Right lobe of liver (tissue), 6 donors: ENCODE measurements at places on chromosomes 12 and 14. TPM values are rescaled to one million over a fixed set of nuclear protein-coding genes. Genes with fewer than 3 reads are reported as not detected.

DNA sequence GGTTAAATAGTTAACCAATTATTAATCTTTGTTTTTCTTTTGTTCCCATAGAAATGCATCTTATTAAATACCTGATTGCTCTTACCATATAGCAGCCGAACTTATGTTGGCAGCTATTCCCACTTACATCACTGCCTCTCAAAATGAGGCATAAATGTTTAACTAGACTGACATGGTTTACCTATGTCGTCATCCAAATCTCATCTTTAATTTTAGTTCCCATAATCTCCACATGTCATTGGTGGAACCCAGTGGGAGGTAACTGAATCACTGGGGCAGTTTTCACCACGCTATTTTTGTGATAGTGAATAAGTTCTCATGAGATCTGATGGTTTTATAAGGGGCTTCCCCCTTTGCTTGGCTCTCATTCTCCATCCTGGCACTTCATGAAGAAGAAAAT, 499.2 kb upstream of the ATP2B1 start:
- no peaks in the 10 kb centered on the region for H3K36me3 ChIP-seq
- no peak overlapping the region for H3K27ac ChIP-seq
- H3K4me1 ChIP-seq = no peaks in the 10 kb centered on the region
- no peak for DNase-seq
- H3K4me3 ChIP-seq = no peak overlapping the region

- DNase-seq = no peak
- no peaks in the 10 kb centered on the region for H3K4me1 ChIP-seq
- no peak overlapping the region for H3K4me3 ChIP-seq
- H3K27me3 ChIP-seq = no peaks in the 10 kb centered on the region
These were observed 567.7 kb downstream of the LRFN5 start for GRCh38 chr14:42174357-42174756.

COX8C gene
- total RNA-seq = not detected

PTGDR gene
- total RNA-seq = 0.32 TPM

DNA sequence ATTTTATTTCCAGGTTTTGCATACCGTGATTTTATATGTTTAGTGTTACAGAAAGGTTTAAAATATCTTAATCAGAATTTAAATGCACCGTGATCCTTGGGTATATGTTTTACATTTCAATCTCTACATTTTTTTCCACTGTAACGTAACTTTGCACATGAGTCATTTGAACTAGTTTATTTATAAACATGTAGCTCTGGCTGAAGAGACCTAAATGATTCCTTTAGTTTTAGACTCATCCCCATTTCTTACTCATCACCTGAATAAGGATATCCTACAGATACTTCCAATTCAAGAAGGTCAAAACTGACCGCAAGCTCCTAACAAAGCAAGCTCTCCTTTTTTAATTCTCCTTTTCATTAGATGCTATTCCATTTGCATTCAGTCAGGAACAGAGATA, 42.7 kb upstream of the SLC6A15 start:
- no peaks in the 10 kb centered on the region for H3K36me3 ChIP-seq
- H3K27ac ChIP-seq = no peak overlapping the region
- DNase-seq = no peak
- H3K4me3 ChIP-seq = no peak overlapping the region
- no peaks in the 10 kb centered on the region for H3K4me1 ChIP-seq
- no peaks in the 10 kb centered on the region for H3K27me3 ChIP-seq

CD27 gene
- 0.60 TPM for total RNA-seq

- H3K36me3 ChIP-seq = no peaks in the 10 kb centered on the region
- no peaks in the 10 kb centered on the region for H3K27me3 ChIP-seq
- H3K27ac ChIP-seq = no peak overlapping the region
- no peaks in the 10 kb centered on the region for H3K4me1 ChIP-seq
- peak overlapping the region; percentile 12 for H3K4me3 ChIP-seq
These were observed 5.5 kb downstream of the AQP5 start for GRCh38 chr12:49967042-49967776.

DNA sequence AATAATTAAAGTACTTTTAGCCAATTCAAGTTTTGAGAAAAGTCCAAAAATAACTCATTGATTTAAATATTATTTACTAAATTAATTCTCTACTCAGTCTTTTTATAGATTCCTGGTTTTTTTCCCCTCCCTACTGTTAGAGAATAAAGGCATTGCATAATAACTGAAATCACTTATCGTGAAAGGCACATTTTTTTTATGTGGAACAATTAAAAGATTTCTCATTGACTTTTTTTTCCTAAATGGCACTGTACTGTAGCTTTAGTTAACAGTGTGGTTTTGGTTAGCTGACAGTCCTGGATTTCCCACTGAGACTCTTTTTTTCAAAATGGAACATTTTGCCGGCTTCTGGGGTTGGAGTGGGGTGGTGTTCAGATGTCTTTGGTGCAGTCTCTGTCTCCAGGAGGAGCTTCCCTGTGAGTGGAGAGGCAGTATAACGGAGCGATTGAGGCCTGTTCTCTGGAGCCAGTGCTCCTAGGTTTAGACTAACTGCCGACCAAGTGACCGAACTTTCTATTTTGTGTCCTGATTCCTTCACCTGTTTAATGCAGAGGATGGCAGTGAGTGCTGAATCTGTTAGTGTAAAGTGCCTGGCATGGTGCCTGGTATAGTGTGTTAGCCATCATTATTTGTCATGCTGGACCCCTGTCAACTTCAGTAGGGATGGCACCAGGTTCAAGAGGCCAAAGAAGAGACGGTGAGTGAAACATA, 117.7 kb downstream of the ADCK1 start:
- no peak overlapping the region for H3K27ac ChIP-seq
- no peaks in the 10 kb centered on the region for H3K36me3 ChIP-seq
- H3K4me3 ChIP-seq = no peak overlapping the region
- H3K4me1 ChIP-seq = no peaks in the 10 kb centered on the region
- no peak for DNase-seq

DNA sequence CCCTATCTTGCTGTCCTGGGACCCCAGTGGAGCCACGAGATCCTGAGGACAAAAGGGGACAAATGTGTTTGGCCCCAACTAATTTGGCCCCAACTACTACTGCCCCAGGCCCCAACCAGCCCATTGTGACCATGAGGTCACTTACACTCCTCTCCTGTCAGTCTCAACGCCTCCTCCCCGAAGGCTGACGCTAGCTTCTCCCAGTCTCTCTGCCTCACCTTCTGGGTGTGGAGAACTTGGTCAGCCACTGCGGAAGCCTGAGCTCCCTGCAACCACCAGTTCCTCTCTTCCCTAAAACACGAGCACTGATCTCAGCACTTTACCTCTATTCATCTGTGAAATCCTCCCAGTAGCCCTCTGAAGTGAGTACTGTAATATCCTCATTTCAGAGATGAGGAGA, 13.3 kb downstream of the FAM181A start:
- no peak for DNase-seq
- H3K27ac ChIP-seq = no peak overlapping the region
- H3K4me1 ChIP-seq = no peaks in the 10 kb centered on the region
- no peaks in the 10 kb centered on the region for H3K27me3 ChIP-seq
- no peak overlapping the region for H3K4me3 ChIP-seq

DNA sequence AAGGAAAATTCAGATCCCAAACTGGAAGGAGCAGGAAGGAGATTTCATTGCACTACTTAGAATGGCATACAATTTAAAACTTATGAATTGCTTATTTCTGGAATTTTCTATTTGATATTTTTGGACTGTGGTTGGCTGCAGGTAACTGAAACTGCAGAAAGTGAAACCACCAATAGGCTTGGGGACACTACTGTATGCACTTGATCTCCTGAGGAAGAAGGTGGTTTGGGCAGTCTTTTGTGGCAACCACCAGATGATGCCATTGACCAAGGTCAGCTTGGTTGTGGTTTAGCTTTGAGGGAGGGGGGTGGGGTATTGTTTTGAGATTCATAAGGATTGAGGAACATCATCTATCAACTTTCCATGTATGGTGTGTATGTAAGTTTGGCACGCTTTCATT, 209.5 kb upstream of the STXBP6 start:
- no peak for DNase-seq
- no peaks in the 10 kb centered on the region for H3K4me1 ChIP-seq
- H3K36me3 ChIP-seq = no peaks in the 10 kb centered on the region
- no peak overlapping the region for H3K27ac ChIP-seq
- no peaks in the 10 kb centered on the region for H3K27me3 ChIP-seq

- H3K27me3 ChIP-seq = no peaks in the 10 kb centered on the region
- H3K27ac ChIP-seq = no peak overlapping the region
- H3K4me3 ChIP-seq = no peak overlapping the region
- H3K36me3 ChIP-seq = no peaks in the 10 kb centered on the region
These were observed 172.1 kb downstream of the TSPAN9 start for GRCh38 chr12:3249081-3249800.

DNA sequence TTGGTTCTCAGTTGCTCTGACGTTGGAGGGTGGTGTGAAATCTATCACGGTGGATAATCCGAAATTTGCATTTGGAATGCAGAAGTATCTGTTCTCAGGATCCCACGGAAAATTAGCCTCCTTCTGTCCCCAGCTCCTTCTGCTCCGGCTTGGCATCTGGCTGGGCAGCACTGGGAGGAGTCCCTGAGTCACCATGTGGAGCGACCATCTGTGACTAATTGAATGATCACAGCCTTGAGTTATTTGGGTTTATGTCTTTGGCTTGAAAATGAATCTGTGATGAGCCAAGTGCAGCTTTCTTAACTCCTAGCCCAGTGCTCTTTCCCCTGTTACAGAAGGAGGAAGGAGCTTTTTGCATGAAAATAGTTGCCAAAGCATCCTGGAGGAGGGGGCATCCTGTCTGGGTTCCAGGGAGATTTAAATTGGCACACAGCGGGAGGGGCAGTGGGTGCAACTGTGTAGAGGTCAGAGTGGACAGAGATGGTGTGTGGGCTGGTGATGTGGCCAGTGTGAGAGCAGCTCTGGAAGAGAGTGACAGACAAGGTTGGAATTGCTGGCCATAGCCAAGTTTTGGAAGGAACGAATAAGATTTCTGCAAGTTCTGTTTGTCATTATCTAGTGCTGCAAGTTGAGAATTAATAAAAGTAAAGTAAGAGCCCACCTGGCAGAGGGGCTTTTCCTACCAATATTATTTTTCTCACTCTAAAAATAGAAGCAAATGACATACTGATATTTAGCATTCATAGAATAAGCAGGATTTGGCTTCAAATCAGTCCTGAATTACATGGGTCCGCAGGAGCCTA, 74.4 kb downstream of the SLC24A4 start:
- H3K36me3 ChIP-seq = no peaks in the 10 kb centered on the region
- no peaks in the 10 kb centered on the region for H3K27me3 ChIP-seq
- no peak for DNase-seq
- no peak overlapping the region for H3K4me3 ChIP-seq

GRCh38 chr12:91654087-91654486, 471.5 kb upstream of the DCN start:
- H3K4me1 ChIP-seq = no peaks in the 10 kb centered on the region
- no peaks in the 10 kb centered on the region for H3K36me3 ChIP-seq
- H3K27me3 ChIP-seq = no peaks in the 10 kb centered on the region

DNA sequence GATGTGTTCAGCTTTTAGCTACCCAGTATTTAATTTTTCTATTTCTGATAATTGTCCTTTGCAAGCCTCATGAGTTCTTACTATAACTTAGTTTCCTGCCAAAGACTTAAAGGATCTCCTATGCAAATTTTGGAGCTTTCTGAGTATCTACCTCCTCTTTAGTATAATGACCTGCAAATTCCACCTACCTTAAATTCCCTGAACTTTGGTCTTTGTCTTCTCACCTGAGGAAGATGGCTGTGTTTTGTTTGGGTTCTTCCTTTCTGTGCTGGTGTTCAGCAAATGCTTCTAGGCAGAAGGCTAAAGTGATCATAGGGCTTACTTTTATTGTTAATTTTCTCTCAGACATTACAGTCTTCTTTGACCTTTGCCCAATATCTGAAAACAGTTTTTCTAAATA, 142.8 kb downstream of the FUT8 start:
- no peak overlapping the region for H3K27ac ChIP-seq
- DNase-seq = no peak
- no peaks in the 10 kb centered on the region for H3K36me3 ChIP-seq
- H3K4me3 ChIP-seq = no peak overlapping the region
- no peaks in the 10 kb centered on the region for H3K27me3 ChIP-seq
- no peaks in the 10 kb centered on the region for H3K4me1 ChIP-seq

DNA sequence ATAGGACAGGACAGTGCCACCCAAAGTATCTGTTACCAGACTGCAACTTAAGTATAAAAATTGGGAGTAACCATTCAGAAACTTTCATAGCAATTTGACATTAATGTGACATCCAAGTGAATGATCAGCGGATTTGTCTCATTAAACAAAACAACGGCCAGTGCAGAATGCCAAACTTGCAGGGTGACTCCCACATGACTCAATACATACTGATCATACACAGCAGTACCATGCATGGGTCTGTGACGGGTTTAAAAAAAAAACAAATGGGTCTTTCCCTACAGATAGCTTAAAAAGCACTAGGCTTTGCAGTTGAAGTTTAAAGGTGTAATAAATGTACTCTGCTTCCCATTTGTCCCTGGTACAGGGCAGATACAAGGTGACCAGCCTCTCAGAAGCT, 116.6 kb downstream of the SLC35F4 start:
- H3K27ac ChIP-seq = no peak overlapping the region
- H3K36me3 ChIP-seq = no peaks in the 10 kb centered on the region
- H3K4me3 ChIP-seq = no peak overlapping the region

GRCh38 chr12:110582276-110583136, 612 bp downstream of the PPTC7 start:
- peak; percentile 82 for DNase-seq
- H3K27ac ChIP-seq = peak overlapping the region; percentile 91
- H3K4me3 ChIP-seq = peak overlapping the region; percentile 77
- no peaks in the 10 kb centered on the region for H3K36me3 ChIP-seq

DNA sequence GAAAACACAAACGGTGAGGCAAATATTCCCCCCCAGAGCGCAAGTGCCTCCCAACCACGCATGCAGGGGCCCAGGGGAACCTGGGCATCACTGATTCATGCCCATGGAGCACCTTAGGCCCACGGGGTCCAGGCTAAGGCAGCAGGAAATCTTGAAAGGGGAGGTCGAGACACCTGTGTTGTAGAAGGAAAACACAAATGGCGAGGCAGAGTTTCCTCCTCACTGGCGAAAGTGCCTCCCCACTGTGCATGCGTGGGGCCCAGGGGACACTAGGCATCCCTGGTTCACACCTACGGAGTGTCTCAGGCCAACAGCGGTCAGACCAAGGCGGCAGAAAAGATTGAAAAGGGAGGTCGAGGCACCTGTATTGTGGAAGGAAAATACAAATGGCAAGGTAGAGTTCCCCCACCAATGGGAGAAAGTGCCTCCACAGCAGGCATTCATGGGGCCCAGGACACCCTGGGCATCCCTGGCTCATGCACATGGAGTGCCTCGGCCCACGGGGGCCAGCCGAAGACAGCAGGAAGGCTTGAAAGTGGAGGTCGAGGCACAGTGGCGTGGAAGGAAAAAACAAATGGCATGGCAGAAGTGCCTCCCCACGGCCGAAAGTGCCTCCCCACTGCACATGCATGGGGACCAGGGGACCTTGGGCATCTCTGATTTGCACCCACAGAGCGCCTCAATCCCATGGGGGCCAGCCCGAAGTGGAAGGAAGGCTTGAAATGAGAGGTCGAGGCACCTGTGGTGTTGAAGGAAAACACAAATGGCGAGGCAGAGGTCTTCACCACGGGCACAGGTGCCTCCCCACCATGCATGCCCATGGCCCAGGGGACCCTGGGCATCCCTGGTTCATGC, 368.8 kb downstream of the ALG10 start:
- H3K4me1 ChIP-seq = no peaks in the 10 kb centered on the region
- no peaks in the 10 kb centered on the region for H3K36me3 ChIP-seq
- H3K4me3 ChIP-seq = no peak overlapping the region
- H3K27ac ChIP-seq = no peak overlapping the region
